ENCODE measurements at places on chromosomes 7 and 10. TPM values are rescaled to one million over a fixed set of nuclear protein-coding genes. Genes with fewer than 3 reads are reported as not detected.
A peak's percentile ranks its signal among the peaks of the same experiment; 100 is the strongest.

- DNase-seq = no peak
These were observed 10.5 kb upstream of the ANKRD61 start for GRCh38 chr7:6020371-6021286.

DNA sequence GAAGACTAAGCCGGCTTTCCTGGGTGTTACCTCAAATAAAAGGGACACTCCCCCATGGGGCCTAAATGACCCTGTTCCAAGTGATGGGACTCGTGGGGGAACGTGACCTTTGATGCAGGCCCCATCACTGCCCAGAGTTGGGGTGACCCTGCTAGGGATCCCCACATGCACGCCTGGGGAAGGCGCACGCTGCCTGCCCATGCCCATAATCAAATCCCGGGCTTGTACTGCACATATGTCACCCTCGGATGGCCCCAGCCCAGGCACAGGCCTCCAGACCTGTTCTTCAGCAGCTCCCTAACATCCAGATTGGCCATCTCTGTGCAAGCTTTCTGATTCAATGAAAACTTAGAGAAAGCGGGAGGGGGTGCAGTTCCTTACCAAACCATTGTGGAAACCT is 14.7 kb downstream of the EBF3 start:
- DNase-seq = no peak

The PLEKHS1 gene
- under 0.01 TPM for total RNA-seq

- no peak for DNase-seq
These were observed 685.2 kb downstream of the REEP3 start for GRCh38 chr10:64206409-64206808.

GRCh38 chr7:132275416-132276233 is 300.6 kb downstream of the PLXNA4 start:
- DNase-seq = no peak

The PLEKHA1 gene
- total RNA-seq = 11.1 TPM

DNA sequence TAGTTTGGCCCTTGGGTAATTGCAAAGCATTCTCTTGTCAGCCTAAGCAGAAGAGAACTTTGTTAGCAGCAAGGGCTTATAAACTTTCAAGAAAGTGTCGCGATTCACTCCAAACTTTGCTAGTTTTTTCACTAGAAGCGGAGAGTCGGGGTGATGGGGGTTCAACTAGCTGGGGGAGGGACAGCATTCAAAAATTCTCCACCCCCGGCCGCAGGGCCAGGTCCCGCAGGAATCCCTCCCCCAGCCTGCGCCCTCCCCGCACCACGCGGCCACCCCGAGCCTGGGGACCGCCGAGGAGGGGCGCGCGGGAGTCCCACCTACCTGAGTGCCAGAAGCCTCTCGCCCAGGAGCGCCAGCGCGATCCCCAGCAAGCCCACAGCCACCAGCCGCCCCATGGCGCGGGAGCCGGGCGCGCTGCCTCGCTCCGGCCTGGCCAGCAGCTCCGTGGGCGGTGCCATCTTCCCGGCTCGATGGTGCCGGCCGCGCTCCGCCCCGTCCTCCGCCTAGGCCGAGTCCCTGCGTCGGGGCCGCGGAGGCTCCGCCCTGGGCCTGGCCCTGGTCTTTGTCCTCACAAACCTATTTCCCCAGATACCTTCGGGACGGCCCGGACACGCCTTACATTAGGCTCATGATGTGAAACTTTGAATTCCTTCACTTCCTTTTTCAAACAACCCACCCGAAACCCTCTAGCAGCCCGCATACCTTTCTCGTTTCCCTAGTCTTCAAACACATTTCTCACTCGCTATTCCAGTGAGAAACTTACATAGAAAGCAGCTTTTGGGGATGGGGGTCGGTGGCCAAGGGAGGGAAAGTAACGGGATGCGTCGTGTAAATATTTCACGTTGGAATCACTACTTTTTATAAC is at the start of gene PON2:
TSS of gene PON2 (minus strand) at position 472 of the 865 bp plus-strand sequence. CDS start at position 395, 77 bp downstream.
- peak; percentile 19 for DNase-seq

Data from thymus (tissue), 14 donors.